ENCODE measurements at places on chromosomes 7 and 10.

GRCh38 chr7:55533050-55533728, 39.1 kb downstream of the VOPP1 start:
- no peak for DNase-seq

GRCh38 chr7:134476044-134476443, 17.1 kb upstream of the AKR1B1 start:
- DNase-seq: no peak

- no peak for DNase-seq
These were observed 43.0 kb upstream of the CDK1 start for GRCh38 chr10:60735244-60735643.

DNA sequence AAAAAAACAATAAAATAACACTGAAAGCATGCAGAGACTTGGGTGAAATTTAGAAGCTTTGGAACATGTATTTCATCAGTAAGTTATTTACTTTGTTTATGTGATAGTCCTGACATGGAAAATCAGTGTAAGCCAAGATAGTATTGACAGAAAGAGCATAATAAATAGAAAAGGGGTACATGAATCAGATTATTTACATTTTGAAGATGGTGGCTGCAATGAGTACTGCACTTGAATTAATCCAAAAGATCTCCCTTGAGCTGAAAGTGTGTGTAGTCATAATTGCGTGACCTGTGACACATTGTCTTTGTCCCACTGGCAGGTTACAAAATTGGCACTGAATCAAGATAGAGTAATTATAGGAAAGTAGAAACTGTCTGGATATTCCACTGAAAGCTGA, 562.9 kb downstream of the GFRA1 start:
- DNase-seq: no peak

GRCh38 chr10:34102893-34103506, 712.1 kb downstream of the PARD3 start:
- no peak for DNase-seq

DNA sequence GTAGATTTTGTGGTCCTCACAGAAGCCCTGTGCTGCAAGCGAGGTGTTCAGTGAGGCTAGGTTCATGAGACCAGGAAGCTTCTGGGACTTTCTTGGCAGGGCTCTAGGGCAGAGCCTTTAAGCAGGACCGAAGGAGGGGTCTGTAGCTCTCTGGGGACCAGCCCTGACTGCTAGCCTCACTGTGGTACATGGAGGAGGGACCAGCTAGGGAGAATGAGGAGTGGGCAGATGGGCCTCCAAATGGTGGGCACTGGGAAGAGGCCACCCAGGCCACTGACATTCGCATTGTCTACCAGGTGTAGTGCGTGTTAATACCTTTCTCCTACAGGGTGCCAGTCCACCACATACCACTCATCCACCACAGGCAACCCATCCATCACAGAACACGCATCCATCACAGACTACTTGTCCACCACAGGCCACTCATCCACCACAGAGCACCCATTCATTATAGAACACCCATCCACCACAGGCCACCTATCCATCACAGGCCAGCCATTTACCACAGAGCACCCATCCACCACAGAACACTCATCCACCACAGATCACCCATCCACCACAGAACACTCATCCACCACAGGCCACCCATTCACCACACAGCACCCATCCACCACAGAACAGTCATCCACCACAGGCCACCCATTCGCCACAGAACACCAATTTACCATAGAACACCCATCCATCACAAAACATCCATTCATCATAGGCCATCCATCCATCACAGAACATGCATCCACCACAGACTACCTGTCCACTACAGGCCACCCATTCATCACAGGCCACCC, 31.6 kb upstream of the ZNF488 start:
- no peak for DNase-seq

GRCh38 chr10:3902809-3903410, 117.9 kb upstream of the KLF6 start:
- no peak for DNase-seq

- DNase-seq: no peak
These were observed 82.4 kb downstream of the SHH start for GRCh38 chr7:155729847-155730246.

GRCh38 chr10:65548001-65548400, 1377.8 kb upstream of the LRRTM3 start:
- no peak for DNase-seq
